ENCODE measurements at places on chromosomes 7 and 10.
A peak's percentile ranks its signal among the peaks of the same experiment; 100 is the strongest.

DNA sequence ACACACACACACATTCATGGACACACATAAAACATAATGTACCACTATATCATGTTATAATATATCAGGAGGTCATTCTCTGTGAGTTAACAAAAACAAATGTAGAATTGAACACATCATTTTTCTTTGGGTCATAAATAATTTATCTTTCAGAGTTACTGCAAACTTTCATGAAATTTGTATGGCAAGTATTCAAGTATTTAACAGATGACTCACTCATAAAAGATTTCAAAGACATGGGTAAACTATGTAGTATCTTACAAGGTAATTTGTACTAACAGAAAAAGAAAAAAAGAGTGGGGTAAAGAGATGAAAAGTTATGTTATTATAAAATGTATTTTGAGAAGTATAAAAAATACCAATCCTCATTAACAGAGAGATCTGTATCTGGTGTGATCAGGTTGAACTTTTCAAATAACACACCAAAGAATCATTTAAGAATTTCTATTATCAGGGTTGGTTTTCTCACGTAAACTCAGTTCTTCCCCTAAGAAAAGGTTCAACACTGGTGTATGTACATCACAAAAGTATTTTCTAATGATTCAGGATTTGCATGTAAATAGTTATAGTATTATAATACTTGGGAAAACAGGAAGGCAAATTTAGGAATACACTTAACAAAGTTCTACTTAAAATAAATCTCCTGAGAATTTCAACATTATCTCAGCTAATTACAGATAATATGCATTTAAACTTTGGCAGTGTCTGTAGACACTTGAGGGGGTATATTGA is 933.1 kb upstream of the LRRN3 start:
- no peak for DNase-seq

GRCh38 chr7:156941393-156942182 is 7.9 kb upstream of the NOM1 start:
- no peak for DNase-seq

- DNase-seq, result peak; percentile 35
These were observed 163.7 kb downstream of the SEMA3D start for GRCh38 chr7:85023066-85023712.

- DNase-seq, result no peak
These were observed 4.4 kb downstream of the OPN4 start for GRCh38 chr10:86658751-86659150.

DNA sequence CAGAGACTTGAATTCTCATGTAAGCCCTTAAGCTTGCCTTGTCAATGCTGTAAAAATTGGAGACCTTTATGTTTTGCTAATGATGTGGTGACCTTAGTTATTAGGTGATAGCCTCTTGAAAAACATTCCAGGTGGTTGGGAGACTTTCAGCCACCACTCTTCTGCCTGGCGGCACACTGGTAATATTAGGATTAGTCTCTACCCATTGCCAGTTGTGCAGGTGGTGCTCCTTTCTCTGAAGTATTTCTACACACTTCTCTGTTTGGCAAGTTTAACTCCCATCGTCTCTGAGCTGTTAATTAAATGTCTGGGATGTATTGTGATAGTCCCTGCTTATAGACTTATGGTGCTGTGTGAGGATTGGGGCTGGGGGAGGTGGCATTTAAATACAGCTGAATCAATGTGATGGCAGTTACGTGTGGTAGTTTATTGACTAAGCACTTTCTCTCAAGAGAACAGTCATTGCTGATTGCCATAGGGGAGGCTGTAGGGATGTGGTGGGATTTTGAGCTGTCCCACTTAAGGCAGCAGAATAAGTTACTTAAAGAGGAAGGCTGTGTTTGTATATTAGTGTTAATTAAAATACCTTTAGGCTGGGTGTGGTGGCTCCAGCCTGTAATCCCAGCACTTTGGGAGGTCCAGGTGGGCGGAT is 61.7 kb downstream of the DAGLB start:
- no peak for DNase-seq

DNA sequence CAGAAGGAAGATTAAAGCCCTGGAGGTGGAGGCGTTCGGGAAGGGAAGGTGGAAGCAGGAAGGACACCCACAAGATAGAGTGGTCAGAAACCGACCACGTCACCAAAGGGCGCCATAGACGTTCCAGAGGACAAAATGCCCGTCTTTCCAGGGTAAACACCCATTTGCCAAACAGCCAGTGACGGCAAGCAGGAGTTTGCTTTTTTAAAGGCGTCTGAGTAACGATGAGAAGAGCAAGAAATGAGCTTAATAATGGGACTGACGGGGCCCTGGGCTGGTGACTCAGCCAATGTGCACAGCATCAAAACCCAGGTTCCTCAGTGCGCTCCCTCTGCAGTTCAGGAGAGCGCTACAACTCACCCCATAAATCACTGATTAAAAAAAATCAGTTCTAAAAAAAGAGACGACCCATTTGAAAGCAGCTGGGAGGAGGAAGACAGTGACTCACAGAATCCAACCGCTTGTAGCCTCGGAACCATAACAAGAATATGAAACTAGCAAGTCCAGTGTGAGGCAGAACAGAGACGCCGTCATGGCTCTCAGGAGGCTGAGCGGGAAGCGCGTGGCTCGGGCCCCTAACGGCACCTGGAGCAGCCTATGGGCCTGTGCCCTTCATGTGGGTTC is 5.9 kb downstream of the DIP2C start:
- peak; percentile 85 for DNase-seq

DNA sequence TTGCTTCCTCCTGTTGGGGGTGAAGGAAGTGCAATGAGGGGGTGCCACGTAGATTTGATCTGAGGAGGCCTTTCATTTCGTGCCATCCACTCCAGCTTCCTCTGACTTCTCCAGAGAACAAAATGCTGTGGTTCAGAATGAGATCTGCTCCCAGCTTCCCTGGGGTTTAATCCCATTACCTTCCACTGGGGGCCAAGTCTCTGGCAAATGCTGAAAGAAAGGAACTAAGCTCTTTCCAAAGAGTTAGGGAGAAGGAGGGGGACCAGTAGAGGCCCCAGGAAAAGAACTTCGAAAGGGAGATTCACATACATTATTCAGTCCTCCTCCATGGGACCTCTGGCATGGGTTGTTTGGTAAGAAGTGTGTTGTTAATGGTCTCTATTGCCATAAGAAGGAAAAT is 727.0 kb downstream of the TYW1 start:
- DNase-seq, result no peak

GRCh38 chr7:2069472-2069860 is 163.3 kb downstream of the MAD1L1 start:
- DNase-seq, result peak; percentile 17

GRCh38 chr7:116441534-116441933 is 58.0 kb upstream of the CAV2 start:
- DNase-seq, result peak; percentile 54

DNA sequence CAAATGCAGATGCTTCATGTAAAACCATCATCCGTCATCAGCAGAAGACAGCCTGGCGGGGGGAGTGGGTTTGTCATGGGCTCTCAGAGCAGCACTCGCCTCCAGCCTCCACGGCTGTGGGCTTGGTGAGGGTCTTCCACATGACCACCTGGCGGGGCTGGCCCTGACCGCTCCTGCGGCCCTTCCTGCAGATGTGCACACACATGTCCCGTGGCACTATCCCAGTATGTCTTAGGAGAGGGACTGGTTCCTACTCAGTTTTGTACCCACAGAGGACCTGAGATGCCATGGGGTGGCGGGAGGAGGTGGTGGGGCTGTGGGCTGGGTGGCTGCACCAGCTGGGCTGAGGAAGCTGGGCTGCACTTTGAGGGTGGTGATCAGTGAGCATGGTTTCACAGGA is 4.7 kb downstream of the IDI2 start:
- no peak for DNase-seq

GRCh38 chr7:108311446-108312168 is 144.6 kb downstream of the NRCAM start:
- no peak for DNase-seq

GRCh38 chr7:50353201-50353600 is 48.7 kb downstream of the IKZF1 start:
- DNase-seq, result no peak

DNA sequence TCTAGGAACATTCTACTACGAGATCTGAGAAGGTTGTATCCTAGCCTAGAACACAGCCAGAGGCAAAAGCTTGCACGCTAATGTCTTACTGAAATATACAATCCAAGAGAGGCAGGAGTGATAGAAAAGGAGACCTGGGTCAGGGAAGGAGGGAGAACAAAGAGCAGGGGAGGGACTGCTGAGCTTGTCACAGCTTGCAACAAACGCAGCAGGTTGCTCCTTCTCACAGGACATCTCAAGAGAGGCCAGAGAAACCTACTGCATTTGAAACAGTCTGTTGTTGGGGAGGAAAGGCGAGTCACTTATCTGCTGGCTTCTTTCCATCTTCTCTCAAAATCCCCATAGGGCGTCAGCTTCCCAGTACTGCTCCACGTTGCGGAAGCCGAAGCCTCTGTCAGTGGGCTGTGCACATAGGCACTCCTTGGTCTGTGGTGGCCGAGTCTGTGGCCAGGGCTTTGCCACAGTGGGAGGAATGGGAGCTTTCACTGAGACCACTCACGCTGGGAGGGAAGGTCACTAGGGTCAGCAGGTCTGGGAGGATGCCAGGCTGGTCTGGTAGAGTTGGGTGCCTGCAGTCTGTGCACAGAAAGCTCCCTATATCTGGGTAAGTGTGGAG is 25.8 kb upstream of the GPNMB start:
- no peak for DNase-seq

- DNase-seq, result peak; percentile 33
These were observed 80.4 kb downstream of the TCF7L2 start for GRCh38 chr10:113030453-113030852.

DNA sequence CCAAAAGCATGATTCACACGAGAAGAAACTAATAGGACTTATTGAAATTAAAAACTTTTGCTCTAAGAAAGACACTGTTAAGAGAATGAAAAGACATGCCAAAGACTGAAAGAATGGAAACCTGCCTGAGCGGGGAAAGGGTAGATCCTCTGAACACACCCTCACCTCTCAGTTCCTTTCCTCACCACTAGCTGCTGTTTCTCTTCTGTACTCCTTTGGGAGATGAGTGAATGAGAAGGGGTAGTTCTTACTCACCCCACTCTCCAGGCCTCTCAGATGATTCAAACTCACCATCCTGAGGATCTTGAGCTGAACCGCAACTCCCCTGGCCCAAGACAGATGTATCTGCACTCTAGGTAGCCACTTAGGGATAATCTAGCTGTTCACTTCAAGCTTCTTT is 41.9 kb downstream of the IQUB start:
- no peak for DNase-seq

DNA sequence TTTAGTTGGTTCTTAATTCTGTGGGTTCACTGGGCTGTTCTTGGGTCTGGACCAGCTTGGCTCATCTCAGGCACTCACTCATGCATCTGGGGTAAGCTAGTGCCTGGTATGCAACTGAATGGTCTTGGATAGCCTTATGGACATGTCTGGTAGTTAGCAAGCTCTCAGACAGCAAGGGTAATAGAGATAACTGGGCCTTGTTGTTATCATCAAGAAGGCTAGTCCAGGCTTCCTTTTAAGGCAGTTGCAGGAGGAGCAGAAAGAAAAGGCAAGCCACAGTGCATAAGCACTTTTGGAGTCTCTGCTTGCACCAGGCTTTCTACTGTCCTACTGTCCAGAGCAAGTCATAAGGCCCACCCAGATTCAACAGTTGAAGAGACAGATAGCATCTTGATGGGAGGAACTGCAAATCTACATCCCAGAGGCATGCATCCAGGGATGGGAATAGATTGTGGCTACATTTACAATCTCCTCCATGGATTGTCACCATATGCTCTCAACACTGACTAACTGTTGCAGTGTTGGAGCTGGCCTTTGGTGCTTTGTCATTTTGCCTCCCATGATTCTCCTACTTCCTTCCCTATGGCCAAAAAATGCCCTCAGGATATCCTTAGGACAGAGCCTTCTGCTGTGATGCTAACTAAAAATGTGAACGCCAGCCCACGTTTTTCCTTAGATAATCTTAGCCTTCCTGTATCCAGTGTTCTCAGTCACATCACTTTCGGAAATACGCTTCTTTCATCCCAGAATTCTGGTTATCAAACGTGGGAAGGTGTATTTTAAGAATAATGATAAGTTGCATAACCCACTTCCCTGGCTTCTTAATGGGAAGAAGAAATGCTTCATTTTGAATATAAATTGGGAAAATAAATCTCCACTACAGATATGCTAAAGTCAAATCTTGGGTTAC is 3.6 kb downstream of the GIMAP4 start:
- DNase-seq, result no peak

GRCh38 chr7:19117870-19118608 is 603 bp upstream of the TWIST1 start:
- DNase-seq, result no peak

DNA sequence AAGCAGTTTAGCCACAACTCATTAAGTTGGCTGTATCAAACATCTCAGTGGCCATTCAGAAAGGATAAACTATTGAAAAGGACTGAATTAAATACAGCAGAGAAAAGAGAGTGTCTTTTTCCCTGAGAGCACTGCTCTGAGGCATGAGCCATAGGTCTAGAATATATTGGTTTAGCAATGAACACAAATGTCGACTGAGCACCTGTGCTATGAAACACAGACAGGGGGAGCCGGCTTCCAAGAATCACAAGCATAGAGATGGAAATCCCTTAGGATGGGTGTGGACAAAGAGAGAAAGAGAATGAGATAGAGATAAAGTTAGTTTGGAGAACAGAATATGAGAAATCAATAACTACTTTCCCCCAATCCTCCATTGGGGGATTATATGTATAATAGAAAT is 54.8 kb downstream of the DGKI start:
- no peak for DNase-seq

DNA sequence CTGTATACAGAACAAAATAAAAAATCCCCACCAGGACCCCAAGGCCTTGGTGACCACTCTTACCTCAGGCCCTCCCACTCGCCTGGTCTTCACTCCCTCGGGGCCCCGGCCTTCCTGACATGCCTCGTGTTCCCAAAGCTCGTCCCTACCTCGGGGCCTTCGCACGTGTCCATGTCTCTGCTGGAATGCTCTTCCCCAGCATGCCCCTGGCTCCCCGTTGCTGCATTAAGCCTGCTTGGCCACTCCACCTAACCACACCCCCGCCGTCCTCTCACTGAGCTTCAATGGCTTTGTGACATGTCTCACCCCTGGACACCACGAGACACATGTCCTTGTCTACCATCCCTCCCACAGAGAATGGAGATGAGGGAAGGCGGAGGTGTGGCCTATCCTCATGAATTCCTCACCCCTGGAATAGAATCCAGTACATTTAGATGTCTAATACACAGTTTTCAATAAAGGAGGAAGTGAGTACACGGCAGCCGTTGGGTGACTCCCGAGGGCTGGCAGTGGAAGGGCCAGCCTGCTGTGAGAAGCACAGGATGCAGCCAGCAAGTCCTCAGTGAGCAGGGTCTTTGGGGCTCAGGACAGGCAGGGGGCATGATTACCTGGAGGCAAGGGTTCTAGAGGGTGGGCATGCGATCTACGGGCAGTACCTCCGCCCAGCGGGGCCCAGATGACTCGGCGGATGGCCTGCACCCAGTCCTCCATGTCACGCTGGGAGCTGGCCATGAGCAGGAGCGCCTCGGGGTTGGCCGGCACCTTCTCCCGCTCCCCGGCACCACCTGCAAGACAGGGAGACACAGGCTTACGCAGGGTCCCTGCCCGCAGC is 125.7 kb downstream of the ARHGAP22 start:
- DNase-seq, result no peak

All from AG08395 (cell line).